Suppressor macrophage treated with lipopolysaccharide for 4 hours (primary cell): ENCODE measurements at places on chromosomes 11 and 22.

DNA sequence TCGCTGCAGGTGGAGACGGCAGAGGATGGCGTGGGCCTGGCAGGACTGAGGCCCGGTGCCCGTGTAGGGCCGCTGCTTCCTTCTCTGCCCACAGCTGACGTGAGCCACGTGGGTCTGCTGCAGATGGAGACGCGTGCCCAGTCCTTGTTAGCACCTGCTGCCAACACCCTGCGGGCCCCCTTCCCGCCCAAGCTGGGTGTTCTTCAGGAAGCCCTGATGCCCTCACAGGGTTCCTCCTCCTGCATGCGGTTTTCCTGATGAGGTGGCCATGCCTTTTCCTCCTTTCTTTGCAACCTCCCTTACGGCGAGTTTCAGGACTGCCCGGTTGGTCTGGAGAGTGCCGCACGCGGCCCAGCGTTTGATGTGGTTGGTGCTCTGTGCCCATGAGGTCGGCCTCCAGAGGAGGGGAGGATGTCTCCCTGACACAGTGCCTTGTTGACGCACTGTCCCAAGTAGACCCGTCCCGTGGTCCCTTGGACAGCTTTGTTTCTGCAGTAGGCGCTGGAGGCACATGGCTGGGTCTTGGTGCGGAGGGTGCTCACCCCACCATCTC, 44.7 kb downstream of the AP2A2 start:
- DNase-seq: peak; percentile 19

DNA sequence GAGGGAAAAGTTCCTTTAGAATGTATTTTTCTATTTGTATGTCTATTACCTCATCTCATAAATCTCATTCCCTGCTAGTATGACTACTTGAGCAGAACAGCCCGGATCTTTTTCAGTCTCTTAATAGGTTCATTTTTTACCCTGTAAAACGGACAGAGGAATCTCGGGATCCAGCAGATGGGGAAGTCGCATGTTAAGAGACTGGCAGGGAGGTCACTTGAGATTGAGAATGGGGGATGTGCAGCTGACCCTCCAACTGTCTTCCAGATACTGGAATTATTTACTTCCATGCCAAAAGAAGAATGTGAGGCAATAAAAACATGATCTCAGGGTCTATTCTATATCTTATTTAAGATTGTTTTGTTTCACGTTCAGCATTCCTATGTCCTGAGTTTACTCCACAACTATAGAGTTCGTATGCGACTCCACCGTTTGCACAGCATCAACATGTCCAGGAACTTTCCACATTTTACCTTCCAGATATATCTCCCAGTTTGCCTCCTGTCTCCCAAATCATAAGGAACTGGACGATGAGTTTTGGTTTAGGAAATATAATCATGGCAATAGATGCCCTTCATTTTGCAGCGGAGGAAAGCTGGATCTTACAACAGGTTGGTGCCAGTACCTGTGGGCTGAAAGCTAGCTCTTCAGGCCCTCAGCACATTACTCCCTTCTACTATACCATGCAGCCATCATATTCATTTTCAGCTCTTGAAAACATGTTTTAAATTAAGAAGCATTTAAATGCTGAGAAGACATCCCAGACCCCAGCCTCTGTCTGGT, 181.5 kb downstream of the MAML2 start:
- no peak for DNase-seq

DNA sequence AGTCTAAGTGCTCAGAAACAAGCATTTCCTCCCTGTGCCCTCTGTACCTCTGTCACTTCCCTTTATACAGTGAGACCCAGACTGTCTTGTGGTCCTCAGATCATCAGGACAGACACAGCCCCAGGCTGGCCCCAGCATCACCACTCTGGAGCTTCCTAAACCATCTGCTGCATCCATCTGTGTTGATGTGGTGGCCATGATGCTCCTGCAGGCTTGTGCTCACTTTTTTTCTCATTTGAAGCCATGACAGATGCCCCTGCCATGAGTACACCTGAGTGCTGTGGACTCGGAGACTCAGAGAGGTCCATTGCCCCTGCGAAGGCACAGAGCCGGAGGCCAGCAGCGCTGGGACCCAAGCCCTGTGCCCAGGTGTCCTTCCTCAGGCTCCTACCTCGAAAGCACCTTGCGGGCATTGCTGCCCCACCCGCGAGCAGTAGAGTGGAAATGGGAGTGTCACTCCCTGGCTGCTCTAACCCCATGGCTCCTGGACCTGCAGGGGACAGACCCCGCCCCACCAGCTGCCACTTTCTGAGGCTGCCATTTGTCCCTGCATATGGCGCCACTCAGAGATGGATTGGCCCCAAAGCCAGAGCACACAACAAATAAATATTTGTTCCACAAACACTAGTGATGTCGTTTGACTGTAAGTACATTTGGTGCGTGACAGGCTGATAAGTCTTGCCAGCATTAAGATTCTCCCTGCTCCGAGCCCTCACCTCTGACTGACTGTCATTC, 593.5 kb downstream of the TBC1D22A start:
- DNase-seq: no peak

DNA sequence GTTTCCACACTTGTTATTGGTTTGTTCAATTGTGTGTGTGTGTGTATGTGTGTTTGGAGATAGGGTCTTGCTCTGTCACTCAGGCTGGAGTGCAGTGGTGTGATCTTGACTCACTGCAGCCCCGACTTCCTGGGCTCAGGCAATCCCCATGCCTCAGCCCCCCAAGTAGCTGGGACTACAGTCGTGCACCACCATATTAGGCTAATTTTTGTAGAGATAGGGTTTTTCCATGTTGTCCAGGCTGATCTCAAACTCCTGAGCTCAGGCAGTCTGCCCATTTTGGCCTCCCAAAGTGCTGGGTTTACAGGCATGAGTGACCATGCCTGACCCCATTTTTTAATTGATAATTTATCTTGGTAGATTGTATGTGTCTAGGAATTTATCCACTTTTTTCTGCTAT, 263.7 kb downstream of the DYNC2H1 start:
- DNase-seq: no peak

DNA sequence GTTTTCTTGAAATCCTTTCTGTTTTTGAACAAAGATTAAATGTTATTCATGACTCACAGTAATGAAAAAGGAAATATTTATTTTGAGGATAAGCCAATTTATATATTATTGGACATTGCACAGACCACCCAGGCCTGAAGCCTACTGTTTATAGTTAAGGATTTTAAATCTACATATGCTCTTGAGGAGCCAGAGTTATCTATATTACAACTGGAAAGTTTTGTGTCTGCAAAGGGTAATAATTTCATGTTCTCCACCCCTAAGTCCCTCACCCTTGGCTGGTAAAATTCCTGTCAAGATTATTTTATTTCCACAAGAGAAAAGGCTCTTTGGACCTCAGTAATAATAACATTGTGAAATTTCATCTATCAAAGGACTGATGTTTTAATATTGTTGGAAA, 228.2 kb downstream of the TMEM135 start:
- no peak for DNase-seq

DNA sequence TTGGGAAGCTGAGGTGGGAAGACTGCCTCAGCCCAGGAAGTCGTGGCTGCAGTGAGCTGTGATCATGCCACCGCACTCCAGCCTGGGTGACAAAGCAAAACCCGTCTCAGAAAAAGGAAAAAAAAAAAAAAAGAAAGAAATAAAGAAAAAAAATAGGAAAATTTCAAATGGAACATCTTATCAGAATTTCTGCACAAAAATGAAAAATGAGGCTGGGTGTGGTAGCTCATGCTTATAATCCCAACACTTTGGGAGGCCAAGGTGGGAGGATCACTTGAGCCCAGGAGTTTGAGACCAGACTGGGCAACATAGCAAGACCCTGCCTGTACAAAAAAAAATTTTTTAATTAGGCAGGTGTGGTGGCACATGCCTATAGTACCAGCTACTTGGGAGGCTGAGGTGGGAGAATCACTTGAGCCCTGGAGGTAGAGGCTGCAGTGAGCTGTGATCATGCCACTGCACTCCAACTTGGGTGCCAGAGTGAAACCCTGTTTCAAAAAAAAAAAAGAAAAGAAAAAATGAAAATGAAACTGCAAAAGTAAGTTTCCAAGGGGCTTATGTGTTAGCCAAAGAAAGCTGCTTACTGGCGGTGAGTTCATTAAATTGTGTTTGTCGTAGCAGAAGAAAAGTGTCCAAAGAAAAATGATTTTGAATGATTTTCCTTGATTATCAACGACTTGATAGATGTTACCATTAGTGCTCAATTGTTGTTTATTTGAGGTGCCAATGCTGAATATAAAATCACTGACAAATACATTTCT, 7.5 kb upstream of the CRKL start:
- DNase-seq: no peak

- no peak for DNase-seq
Measured at GRCh38 chr11:16299884-16300782, 56.2 kb downstream of the SOX6 start.
